ENCODE measurements at places on chromosomes 6 and 20. TPM values are rescaled to one million over a fixed set of nuclear protein-coding genes. Genes with fewer than 3 reads are reported as not detected.
A peak's percentile ranks its signal among the peaks of the same experiment; 100 is the strongest.

The MYL9 gene
- 582 TPM for total RNA-seq

The TMEM244 gene
- not detected for total RNA-seq

- DNase-seq, result peak; percentile 92
- no peak overlapping the region for H3K27ac ChIP-seq
- peaks cover 14% of the 10 kb centered on the region for H3K27me3 ChIP-seq
- H3K4me1 ChIP-seq, result peaks cover 8% of the 10 kb centered on the region
Measured at GRCh38 chr6:41424370-41425058, 89.1 kb downstream of the NCR2 start.

DNA sequence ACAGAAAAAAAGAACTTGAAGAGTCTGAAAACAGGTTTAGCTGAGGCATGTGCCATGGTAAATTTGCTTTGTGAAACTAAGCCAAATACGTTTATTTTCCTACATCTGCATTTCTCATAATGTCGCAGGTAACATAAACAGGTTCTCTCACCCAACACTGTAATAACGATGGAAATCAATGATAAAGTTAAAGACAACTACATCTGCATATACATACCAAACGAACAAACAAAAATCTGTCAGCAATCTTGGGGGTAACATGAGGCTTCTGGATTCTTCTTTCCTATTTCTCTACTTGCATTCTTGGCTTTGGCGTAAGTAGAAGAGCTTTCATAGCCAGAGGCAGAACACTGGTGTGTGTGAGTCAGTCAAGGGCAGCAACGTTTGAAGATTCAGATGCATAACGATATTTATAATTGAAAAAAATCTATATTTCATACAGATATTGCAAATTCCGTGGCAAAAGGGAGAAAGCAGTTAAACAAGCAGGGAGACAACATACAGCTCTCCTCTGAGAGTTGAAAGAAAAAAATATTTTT lies 195.1 kb downstream of the EDN1 start:
- no peak overlapping the region for H3K27ac ChIP-seq
- no peaks in the 10 kb centered on the region for H3K27me3 ChIP-seq
- DNase-seq, result no peak
- no peaks in the 10 kb centered on the region for H3K36me3 ChIP-seq
- no peaks in the 10 kb centered on the region for H3K4me1 ChIP-seq

DNA sequence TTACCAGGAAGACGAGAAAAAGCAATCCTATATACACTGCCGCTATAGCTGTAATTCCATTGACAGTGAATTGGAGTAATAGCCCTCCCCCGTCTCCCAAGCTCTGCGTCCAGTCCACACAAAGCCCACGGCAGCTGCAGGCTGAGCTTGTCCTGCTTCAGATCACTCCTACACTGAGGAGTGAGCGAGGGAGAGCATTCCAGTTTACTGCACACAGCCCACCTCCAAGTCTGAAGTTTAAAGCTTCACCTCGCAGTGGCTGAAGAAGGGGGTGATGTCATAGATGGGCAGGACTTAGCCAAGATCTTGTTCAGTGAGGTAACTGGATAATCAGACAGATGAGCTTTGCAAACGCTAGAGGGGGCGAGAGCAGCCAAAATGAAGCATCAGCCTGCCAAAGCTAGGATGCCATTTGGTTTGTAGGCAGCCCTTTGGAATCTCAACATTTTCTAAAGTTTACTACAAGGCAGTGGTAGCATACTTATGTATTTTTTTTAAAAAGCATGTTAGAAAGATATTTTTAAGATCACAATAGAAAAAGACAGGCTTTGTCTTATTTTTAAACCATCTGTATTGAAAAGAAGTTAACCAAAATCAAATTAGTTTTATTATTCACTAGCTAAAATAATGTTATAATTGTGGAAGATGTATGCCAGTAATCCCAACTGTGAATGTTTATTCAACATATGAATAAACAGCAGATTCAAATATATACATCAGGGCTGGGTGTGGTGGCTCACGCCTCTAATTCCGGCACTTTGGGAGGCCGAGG lies at the start of gene FLRT3:
TSS of gene FLRT3 (minus strand) at position 213 of the 772 bp plus-strand sequence. CDS start 10,106 bp downstream, outside the sequence.
- no peaks in the 10 kb centered on the region for H3K4me1 ChIP-seq
- DNase-seq, result peak; percentile 81
- H3K4me3 ChIP-seq, result peak within 1 kb of the TSS; percentile 29

DNA sequence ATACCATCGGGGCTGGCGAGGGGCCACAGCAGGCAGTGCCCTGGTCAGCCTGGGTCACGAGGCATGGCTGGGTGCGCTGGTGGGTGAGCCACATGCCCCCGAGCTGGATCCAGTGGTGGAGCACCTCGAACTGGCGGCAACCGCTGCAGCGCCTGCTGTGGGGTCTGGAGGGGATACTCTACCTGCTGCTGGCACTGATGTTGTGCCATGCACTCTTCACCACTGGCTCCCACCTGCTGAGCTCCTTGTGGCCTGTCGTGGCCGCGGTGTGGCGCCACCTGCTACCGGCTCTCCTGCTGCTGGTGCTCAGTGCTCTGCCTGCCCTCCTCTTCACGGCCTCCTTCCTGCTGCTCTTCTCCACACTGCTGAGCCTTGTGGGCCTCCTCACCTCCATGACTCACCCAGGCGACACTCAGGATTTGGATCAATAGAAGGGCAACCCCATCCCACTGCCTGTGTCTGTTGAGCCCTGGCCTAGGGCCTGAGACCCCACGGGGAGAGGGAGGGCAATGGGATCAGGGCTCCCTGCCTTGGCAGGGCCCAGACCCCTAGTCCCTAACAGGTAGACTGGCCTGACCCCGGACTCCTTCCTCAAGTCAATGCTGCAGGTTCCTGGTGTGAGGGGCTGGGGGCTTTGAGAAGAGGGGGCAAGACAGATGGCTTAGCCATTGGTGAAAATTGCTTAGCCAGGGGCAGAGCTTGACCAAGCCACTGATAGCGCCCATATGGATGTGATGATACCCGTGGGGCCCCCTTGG lies 598 bp downstream of the TMEM239 start:
- H3K27me3 ChIP-seq, result peaks cover 22% of the 10 kb centered on the region
- no peak overlapping the region for H3K4me3 ChIP-seq
- no peak for DNase-seq
- H3K4me1 ChIP-seq, result no peaks in the 10 kb centered on the region
- H3K27ac ChIP-seq, result no peak overlapping the region

GRCh38 chr6:3849681-3850450 lies 693 bp downstream of the FAM50B start:
- peak overlapping the region; percentile 46 for H3K4me3 ChIP-seq
- H3K27me3 ChIP-seq, result no peaks in the 10 kb centered on the region
- no peak overlapping the region for H3K27ac ChIP-seq
- peak; percentile 28 for DNase-seq
- no peaks in the 10 kb centered on the region for H3K4me1 ChIP-seq
- H3K36me3 ChIP-seq, result no peaks in the 10 kb centered on the region

DNA sequence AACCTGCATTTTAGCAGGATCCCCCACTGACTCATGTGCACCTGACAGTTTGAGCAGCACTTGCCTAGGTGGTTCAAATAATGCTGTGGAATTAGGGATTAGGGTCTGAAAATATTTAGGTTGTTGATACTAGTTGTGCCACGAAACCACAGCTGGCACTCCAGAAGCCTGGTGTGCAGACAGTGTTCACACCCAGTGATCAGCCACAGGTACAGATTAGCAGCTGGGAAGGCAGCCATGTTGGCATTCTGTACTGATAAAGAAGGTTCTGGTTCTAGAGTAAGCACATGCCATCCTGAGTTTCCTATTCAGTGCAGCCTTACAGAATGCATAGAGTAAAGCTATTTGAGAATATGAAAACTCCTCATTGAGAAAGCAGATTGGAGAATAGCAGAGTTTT lies 30.1 kb downstream of the TMEM74B start:
- DNase-seq, result no peak
- no peak overlapping the region for H3K4me3 ChIP-seq
- no peaks in the 10 kb centered on the region for H3K4me1 ChIP-seq
- H3K36me3 ChIP-seq, result peaks cover 4% of the 10 kb centered on the region
- no peaks in the 10 kb centered on the region for H3K27me3 ChIP-seq

DNA sequence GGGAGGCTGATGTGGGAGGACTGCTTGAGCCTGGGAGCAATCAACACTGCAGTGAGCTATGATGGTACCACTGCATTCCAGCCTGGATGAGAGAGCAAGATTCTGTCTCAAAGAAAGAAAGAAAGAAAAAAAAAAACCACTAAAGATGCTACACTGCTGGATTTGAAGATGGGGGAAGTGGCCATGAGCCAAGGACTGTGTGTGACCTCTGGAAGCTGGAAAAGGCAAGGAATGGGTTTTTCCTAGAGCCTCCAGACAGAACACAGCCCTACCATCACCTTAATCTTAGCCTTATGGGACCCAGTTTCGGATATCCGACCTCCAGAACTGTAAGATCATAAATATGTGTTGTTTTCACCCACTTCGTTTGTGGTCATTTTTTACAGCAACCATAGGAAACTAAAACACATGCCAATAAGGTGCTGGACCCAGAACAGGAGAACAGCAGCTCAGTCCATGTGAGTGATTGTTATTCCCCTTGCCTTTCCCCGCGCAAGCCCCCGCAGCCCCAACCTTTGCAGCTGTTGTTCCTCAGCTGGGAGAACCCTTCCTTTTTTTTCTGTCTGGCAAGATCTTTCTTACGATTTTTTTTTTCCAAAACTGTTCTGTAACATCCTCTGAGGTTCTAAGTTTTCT lies 11.1 kb upstream of the VAPB start:
- no peak overlapping the region for H3K4me3 ChIP-seq
- no peaks in the 10 kb centered on the region for H3K4me1 ChIP-seq
- no peak for DNase-seq
- no peaks in the 10 kb centered on the region for H3K27me3 ChIP-seq

DNA sequence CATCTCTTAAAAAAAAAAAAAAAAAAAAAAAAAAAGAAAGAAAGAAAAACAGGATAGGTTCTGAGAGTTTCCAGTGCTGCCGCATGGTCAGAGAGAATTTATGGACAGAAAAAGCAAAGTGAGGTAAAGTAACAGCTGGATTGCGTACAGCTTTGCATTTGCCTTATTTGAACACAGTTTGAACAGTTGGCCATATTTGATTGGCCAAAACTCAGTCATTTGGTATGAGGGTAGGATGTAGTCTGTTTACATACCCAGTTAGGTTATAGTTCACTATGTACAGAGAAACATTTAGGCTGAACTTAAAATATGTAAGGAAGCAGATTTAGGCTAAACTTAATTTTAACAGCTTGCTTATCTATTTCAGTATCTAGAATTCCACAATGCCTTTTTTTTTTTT lies 17.5 kb upstream of the L3MBTL1 start:
- H3K4me3 ChIP-seq, result no peak overlapping the region
- no peak for DNase-seq
- no peaks in the 10 kb centered on the region for H3K36me3 ChIP-seq
- H3K27me3 ChIP-seq, result no peaks in the 10 kb centered on the region
- H3K27ac ChIP-seq, result no peak overlapping the region

- no peaks in the 10 kb centered on the region for H3K36me3 ChIP-seq
- no peaks in the 10 kb centered on the region for H3K4me1 ChIP-seq
- no peak overlapping the region for H3K27ac ChIP-seq
- no peak overlapping the region for H3K4me3 ChIP-seq
- DNase-seq, result no peak
Measured at GRCh38 chr6:46215777-46216176, 45.0 kb upstream of the ENPP5 start.

DNA sequence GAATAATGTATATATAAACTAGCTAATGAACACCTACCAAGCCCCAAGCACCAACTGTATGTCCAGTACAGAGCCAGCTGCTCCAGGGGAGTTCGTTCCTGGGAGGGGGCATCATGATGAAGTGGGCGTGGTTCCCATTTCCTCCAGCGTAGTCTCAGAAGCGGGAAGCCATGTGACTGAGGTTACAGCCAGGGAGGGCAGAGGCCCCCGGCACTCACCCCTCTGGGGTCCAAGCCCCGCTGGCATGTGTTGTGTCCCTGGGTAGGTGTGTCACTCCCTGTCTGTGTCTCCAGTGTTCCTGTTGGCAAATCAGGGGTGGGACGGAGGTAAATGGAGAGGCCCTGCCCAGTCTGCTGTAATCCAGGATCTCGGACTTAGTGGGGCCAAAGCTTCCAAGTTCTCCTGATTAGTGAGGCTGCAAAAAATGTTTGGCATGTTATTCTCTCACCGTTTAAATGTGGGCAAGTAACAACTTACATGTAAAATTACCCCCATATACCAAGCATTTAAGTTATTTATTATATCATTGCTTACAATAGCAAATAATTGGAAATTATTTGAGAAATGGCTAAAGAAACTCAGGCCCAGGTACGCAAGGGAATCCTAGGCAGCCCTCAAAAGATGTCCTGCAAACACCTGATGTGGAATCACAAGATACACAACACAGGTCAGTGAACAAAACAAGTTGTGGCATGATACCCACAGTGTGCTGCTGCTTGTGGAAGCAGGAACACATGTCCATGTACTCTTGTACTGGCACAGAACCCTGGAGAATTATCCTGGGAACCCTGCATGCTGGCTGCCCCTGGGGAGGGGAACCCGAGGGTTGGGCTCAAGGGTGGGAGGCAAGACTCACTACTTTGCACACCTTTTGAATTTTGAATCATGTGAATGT lies 22.2 kb downstream of the FAM110A start:
- no peaks in the 10 kb centered on the region for H3K36me3 ChIP-seq
- H3K4me1 ChIP-seq, result no peaks in the 10 kb centered on the region
- no peaks in the 10 kb centered on the region for H3K27me3 ChIP-seq
- no peak overlapping the region for H3K27ac ChIP-seq

DNA sequence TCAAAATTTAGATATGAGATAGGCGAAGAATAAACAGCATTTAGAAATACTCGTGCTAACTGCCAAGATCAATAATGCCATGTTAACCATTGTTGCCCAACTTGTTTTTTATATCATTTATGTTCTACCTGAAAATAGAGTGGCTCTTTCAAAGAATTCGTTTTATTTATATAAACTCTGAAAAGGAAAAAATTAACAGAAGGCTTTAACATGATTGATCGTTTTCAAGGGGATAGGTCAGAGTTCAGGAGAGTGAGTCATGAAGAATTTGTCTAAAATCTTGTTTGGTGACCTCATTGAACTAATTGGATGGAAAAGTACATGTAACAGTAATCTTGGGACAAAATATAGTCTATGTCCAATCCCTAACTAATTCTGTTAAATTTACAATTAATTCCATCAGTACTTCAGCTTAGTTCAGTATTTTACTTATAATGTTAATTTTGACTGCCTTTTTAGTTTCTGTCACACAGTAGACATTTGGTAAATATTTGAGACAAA lies 11.1 kb upstream of the ELOVL2 start:
- H3K27me3 ChIP-seq, result no peaks in the 10 kb centered on the region
- H3K4me1 ChIP-seq, result no peaks in the 10 kb centered on the region
- H3K36me3 ChIP-seq, result no peaks in the 10 kb centered on the region

DNA sequence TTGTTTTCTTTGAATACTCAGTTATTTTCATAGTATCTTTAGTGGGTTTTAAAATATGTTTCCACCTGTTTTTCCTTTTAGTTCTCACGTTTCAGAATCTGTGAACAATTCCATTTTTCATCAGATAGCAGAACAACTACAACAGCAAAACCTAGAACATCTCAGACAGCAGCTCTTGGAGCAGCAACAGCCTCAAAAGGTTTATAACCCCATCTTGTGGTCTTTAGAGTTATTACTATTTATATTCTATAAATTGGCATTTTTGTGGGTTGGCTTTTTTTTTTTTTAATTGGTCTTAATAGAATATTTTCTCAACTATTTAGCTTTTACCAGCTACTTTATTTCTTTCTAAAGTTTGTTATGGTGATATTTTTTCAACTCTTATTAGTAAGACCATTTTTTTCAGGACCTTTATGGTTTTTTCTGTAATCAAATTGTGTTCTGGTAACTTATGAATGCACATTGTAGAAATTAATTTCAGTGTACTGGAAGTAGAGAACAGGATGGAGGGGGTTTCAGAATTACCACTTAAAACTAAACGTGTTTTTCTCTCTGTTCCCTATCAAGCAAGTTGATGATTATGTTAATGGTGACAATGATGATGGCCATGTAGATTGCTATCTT lies 72.2 kb downstream of the SCAF8 start:
- H3K4me3 ChIP-seq, result no peak overlapping the region
- H3K27me3 ChIP-seq, result no peaks in the 10 kb centered on the region
- no peak for DNase-seq

All from colonic mucosa (tissue), 4 donors.